ENCODE measurements at places on chromosomes 4 and X.

GRCh38 chrX:126799059-126799458 lies 20.5 kb upstream of the PRR32 start:
- DNase-seq: no peak

DNA sequence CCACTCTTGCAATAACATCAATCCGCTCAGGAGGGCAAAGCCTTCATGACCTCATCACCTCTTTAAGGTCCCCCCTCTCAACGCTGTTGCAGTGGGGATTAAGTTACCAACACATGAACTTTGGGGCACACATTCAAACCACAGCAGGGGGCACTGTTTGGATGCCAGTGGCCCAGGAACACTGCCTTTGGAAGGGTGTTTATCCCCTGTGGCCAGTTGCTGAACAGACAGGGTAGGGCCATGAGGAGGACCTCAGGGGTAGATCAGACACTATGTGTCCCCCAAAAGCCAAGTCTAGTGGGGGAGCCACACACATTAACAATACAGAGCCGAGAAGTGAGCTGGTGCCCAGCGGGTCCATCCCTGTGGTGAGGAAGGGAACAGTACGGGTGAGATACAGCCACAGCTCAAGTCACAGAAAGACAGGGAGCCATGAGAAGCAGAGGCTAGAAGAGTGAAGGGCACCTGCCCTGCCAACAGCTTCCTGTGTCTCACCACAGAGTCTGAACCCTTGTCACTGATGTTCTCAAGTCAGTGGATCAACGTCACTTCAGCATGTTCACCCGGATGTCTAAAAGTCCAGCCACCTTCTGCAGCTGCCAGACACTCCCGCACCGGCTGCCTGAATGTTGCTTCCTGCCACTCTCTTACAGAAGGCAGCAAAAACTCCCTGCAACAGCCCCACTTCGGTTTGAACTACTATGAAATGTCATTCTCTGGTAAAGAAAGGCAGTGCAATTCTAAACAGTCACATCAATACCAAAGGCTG lies 19.9 kb upstream of the MXD4 start:
- no peak for DNase-seq

DNA sequence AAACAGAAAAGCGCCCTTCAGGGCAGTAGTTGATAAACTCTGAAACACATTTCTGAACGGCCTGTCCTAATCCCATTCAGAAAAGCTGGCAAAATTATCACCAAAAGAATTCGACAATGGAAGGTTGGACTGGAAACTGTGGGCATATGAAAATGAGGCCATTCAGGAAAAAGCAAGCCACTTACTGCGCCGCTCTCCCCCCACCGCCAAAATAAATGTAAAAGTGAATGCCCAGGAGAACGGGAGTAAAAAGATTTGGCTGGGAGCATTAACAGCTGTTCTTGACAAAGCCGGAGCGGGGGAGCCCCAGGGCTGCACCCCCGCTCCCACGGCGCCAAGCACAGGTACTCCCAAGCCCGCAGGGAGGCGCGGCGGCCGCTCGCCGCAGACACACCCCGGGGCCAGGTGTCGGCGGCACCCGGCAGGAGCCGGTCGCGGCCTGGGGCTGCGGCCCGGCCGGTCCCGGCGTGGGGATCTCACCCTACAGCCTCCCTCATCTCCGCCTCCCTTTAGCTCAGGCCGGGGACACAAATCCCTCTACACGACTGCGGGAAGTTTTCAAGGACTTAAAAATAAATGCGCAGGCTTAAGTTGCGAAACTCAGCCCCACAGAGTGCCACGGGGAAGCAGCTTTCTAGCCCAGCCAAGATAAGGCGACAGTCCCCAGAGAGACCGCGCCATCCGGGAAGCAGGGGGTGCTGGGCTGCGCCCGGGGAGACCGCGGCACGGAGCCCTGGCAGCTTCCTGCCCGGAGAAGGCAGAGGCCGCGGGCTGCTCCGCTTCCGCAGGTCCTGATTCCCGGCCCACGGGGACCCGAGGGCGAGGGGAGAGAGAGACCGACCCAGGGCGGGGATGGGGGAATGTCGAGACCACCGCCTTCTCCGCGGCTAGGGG lies 593 bp downstream of the SH3RF1 start:
- DNase-seq: peak; percentile 48

DNA sequence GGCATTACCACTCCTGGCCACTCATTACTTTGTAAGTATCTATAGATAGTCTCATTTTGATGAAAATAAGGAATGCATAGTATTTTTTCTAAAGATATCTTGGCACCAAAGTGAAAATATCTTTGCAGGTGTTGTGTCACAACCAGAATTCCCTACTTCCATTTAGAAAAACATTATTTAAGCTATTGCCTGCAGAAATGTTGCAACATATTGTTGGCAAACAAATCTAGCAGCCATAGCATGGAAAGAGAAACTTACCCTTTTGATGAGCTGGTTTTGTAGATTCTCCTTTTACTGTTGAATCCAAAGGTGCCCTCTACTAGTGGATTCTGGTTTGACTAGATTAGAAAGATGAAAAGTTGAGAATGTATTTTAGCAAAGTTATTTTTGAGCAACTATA lies 138.8 kb downstream of the AREG start:
- no peak for DNase-seq

GRCh38 chr4:103008875-103009729 lies 10.4 kb downstream of the SLC9B1 start:
- peak; percentile 69 for DNase-seq

DNA sequence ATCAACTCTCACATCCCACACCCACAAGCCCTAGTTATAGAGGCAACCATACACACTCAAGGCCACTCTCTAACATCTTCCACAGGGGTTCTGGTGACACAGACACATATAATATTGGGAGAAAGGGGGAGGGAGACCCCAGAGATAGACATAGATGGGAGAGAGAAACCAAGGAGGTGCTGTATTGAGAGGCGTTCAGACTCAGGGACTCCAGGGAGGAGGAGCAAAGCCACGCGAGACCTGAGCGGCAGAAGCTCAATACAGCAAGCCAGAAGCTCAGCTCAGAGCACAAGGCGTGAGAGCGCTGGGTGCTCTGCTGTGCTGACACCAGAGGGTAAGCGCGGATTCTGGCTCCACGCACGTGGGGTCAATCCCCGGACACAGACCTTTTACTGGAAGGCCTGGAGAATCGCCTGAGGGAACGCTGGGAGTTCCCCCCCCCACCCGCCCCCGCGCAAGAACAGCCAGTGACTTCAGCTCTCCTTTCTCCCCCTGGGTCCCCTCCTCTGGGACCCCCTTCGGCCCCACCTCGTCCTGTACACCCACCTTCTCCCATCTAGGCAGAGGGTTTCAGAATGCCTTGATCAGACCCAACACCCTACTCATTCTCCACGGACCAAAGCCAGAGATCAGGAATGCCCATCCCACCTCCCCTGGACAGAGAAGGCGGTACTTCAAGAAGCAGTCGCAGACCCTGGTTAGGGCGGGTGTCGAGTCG lies 8.7 kb downstream of the MSX1 start:
- no peak for DNase-seq

GRCh38 chr4:73603271-73603710 lies 16.9 kb downstream of the RASSF6 start:
- peak; percentile 18 for DNase-seq

GRCh38 chr4:86092684-86093083 lies 267.2 kb downstream of the MAPK10 start:
- peak; percentile 86 for DNase-seq

DNA sequence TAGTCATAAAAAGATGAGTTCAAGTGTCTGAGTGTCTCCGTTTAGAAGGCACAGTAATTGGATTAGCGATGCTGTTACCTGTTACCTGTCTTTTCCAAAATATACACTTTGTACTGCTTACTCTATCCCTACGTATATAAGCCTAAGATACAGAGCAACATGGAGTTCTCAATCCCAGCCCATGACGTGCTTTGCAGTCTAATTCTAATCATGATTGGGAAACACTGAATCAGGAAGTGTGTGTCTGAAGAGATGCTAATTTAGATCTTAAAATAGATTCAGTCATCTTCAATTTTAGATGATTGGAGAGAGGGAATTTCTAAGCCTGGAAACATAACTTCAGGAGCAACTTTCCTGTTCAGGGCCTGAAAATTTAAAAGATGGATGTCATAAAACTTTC lies 115.1 kb downstream of the PCDH19 start:
- no peak for DNase-seq

DNA sequence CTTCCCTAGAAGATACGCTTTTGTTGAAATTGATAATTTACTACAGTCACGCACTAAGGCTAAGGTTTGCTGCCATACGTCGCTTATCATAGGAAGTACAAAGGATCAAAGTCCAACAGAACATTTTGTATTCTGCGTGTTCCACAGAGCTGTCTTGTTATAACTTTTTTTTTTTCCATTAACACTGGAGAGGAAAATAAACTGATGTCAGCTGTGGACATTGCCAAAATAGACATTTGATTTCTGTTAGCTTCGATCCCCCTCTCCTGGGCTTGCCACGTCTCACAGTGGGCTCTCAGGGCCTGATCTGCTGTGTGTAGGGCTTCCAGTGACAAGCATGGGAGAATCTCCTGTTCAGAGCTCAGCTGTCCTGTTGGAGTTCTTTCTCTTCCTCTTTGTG lies 93.3 kb downstream of the SPATA18 start:
- DNase-seq: no peak

DNA sequence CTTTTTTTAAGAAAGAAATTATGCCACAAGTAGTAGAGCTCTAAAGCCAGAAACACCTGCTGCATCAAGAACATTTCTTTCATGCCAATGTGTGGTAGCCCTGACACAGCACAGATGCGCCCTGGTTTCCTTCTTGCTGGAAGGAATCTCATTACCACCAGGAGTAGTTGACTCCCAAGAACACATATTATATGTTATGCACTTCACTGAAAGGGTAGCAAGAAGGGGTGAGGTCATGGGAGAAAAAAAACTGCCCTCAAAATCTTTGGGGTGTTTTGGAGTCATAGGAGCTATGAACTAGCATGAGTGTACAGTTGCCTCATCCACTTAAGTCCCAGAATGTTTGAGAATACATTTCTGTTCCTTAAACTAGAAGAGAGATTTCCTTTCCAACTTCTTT lies 185.8 kb upstream of the C1QTNF7 start:
- DNase-seq: no peak

- peak; percentile 48 for DNase-seq
These were observed 171.4 kb downstream of the MSL3 start for GRCh38 chrX:11929476-11929875.

DNA sequence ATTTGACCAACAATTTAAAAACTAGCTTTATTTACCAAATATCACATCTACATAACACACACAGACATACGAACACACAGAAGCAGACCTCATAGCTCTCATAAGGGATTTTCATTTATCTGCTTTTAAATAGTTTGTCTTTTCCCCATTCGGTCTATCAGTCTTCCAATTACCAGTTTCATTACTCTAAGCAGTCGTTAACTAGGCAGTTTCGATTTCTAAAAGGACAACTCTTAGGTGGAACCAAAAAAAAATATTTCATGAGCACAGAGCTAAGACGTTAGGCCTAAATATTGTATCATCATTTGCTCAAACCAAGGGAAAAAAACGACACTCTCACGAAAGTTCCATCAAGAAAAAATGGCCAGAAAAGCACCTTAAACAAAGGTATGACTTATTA lies 228.4 kb downstream of the SPANXN1 start:
- DNase-seq: no peak

- DNase-seq: no peak
These were observed 21.2 kb downstream of the DOK7 start for GRCh38 chr4:3484057-3484973.

- peak; percentile 22 for DNase-seq
These were observed 54.1 kb upstream of the CLDN34 start for GRCh38 chrX:9913146-9913433.

DNA sequence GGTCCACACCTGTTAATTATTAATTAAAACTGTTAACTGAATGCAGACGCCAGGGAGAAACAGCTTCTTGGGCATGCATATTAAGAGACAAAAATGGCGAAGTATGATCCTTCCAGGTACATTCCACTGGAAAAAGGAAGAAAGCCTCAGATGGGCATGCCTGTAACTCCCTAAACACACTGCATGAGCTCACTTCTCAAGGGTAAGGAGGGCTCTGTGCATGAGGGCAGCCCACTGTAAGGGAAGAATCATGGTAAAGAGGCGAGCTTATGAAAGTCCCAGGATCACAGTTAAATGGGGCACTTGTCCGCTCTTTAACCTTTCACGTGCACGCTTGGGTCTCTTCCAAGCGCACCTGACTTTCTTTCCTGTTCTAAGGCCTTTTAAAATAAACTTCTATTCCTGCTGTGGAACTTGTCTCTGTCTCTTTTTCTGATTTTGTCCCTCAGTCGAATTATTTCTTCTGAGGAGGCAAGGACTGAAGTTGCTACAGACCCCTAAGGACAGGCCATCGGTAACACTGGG lies 321.7 kb downstream of the PPP1R2C start:
- no peak for DNase-seq

- peak; percentile 39 for DNase-seq
These were observed 11.8 kb upstream of the MAN2B2 start for GRCh38 chr4:6562931-6563901.

DNA sequence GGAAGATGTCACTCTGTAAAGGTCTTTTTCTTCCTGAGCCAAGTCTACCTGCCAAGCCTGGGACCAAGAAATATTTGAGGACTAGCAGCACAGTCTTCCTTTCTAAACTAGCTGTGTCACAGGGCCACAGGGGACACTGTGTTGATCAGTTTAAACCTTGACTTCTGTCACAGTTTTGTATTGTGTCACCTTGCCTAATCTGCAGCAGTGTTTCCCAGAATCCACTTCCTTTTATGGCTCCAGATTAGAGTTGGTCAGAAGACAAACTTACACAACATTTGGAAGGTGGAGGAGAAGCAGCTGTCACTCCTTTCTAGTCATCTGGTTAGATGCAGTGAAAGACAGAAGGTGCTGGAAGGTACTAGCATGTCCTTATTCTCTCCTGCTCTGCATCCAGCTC lies 143.1 kb upstream of the BCOR start:
- DNase-seq: no peak

DNA sequence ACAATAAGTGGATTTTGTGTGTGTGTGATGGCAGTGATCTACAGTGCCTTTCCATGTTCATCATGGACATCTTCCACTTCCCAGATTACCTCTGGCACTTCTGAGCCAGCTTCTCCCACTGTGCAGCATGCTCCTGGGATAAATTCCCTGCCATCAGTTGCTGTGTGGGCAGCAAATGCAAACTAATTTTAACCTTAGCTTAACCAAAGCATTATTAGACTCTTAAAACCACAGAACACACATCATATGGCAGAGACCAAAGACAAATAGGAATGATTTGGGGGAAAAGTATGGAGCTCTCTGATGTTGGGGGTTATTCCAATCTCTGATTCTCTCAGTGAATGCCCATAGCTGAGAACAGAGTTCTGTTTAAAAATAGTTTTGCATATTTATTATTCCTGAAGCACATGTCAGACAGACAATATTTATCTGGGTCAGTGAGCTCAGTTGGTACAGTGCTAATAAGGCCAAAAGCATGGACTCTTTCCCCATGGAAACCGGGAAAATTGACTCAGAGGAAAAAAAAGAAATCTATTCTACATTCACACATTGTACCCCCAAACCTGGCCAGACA lies 567.4 kb downstream of the IQCM start:
- no peak for DNase-seq

GRCh38 chrX:12779534-12779933 lies 11.7 kb upstream of the PRPS2 start:
- DNase-seq: no peak
